Stimulated activated CD4-positive, alpha-beta T cell treated with anti-CD3 and anti-CD28 coated beads, Interleukin-4, amount 100 ng/mL, for 1 hour (primary cell): ENCODE measurements at places on chromosomes 11 and 22.

DNA sequence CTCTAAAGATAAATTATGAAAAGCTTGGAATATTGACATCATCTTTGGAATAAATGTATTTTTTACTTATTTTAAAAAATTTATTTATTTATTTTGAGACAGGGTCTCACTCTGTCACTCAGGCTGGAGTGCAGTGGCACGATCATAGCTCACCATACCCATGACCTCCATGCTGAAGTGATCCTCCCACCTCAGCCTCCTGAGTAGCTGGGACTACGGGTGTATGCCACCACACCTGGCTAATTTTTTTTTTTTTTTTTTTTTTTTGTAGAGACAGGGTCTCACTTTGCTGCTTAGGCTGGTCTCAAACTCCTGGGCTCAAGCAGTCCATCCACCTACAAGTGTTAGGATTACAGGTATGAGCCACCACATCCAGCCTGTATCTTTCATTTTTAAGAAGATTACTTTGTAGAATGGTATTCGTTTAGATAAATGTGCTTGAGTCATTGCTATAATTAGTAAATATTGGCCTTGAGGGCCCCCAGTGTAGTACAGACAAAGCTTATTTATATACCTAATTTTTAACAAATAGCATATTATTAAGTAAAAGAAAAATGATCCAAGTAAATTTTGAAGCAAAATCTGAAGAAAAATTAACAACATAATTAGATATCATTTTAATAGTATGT is 8.5 kb downstream of the SWAP70 start:
- no peak for DNase-seq

DNA sequence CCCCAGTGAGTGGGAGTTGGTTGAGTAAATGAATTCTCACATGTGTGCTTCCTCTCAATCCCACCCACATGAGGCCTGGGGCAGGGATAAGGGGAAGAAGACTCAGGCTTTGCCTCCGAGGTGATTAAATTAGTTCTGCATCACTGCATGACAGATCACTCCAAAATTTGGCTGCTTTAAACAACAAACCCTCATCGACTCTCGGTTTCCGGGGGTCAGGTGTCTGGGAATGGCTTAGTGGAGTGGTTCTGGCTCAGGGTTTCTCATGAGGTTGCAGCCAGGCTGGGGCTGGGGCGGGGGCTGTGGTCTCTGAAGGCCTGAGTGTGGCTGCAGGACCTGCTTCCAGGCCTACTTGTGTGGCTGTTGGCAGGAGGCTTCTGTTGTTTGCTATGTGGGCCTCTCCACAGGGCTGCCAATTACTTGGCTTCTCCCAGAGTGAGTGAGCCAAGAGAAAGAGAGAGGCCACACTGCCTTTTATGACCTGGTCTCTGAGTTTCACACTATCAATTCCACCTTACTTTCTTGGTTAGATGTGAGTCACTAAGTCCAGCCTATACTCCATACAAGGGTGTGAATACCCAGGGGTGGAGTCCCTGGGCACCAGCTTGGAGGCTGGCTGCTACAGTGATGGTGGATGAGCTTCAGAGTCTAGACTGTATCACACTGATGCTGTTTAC is 15.9 kb downstream of the MOGAT2 start:
- no peak for DNase-seq

DNA sequence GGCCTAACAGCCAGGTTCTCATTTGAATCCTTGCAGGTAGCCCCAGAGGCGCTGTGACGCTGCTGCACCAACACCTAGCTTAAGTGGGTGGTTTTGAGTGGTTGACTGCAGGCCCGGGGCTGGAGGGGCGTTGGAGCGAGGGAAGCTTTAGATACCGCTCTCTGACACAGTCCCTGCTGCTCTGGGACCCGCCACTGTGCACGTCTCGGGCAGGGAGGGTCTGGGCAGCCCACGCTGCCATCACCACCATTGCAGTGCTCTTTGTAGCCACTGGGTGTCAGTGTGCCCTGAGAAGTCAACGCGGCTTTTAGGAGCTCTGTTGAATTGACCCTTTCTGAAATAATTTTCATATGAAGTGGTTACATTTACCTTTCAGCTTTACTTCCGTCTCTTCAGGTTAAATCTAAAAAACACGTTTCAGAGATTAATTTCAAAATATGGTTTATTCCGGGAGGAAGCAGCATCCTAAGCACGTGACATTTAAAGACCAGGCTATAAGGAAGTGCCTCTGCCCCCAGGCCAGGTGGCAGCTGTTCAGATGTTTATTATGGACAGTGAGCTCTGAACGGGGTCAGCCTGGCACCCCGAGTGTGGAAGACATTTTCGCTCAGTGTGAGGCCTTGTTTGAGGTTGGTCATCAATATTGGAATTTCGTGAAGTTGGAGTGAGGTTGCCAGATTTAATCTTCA is 30.9 kb upstream of the PARVB start:
- peak; percentile 60 for DNase-seq

DNA sequence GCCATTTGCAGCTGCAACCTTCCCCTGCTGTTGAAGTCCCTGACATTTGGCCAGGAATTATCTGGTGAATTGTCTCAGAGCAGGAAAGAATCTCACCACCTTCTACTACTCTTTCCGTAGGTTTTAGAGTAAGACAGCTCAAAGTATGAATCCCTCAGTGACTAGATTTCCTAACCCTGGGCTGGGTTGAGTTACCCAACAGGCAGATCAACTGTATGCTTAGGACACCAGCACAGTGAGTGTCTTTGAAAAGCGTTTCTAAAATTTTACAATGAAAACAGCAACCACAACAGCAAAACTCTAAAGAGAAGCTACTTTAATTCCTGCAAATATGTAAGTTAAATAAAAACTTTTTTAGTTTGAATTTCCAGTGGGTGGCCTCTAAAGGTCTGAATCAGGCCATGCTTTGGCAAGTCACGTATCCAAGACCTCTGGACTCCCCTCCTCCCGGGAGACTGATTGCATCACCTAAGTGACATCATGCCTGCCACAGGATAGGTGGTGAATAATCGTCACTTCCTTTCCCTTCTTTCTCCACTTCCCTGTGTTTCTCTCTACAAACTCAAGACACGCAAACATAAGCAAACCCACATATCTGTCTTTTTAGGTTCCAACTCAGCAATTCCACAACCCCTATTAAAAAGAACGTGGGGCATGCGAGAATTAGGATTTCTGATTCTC is 7.8 kb downstream of the OR8B12 start:
- DNase-seq: no peak

DNA sequence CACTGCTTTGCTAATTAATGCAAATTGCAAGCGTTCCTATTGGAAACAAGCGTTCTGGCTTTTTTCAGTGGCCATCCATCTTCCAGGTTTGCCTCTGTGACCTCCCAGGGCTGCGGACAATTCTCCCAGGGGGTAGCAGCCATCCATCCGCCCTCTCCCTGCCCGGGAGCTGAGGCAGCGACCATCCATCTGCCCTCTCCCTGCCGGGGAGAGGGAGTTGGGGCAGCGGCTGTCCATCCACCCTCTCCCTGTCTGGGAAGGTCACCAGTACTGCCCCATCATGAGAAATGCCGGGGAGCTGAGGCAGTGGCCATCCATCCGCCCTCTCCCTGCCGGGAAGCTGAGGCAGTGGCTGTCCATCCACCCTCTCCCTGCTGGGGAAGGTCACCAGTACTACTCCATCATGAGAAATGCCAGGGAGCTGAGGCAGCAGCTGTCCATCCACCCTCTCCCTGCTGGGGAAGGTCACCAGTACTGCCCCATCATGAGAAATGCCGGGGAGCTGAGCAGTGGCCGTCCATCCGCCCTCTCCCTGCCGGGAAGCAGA is 394.7 kb downstream of the BRD1 start:
- no peak for DNase-seq

DNA sequence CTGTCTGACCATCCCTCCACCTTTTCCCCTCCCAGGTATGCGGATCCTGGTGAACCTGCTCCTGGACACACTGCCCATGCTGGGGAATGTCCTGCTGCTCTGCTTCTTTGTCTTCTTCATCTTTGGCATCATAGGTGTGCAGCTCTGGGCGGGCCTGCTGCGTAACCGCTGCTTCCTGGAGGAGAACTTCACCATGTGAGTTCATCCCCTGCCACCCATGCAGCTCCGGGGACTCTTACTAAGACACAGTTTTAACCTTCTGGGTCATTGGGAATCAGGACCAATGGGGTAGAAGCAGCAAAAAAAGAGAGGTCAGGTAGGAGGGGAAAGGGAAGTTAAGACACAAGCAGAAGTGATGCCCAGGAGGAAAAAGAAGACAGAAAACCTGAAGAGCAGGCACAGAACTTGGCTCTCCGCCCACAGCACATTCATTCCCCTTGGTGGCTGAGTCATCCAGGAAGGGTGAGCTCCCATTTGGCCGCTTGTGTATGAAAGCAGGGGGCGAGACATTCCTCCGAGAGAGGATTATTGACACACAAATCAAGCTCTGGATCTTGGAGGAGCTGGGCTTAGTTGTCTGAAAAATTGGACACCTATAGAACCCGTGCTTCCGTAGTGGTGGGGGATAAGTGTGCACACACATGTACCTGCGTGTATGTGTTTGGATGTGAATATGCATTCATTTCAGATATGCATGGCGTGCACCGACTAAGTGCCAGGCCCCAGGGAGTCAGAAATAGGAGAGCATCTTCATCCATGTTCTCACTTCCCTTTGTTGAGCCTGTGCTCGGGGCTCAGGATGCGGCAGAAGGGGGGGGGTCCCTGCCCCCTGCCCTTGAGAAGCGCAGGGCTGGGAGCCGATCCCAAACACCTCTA is 64.2 kb downstream of the CACNA1I start:
- no peak for DNase-seq

DNA sequence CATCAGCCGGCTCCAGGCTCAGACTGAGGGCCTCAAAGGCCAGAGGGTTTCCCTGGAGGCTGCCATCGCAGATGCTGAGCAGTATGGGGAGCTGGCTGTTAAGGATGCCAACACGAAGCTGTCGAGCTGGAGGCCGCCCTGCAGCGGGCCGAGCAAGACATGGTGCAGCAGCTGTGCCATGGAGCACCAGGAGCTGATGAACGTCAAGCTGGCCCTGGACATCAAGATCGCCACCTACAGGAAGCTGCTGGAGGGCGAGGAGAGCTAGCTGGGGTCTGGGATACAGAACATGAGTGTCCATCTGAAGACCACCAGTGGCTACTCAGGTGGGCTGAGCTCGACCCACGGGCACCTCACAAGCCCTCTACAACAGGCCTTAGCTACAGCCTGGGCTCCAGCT is 4.0 kb upstream of the SCUBE2 start:
- DNase-seq: no peak

GRCh38 chr22:42172773-42173172 is 42.2 kb upstream of the CYP2D6 start:
- DNase-seq: no peak
